ENCODE measurements at places on chromosomes 3 and 15.

GRCh38 chr15:31402511-31403056 is 75.9 kb downstream of the KLF13 start:
- no peak for DNase-seq

DNA sequence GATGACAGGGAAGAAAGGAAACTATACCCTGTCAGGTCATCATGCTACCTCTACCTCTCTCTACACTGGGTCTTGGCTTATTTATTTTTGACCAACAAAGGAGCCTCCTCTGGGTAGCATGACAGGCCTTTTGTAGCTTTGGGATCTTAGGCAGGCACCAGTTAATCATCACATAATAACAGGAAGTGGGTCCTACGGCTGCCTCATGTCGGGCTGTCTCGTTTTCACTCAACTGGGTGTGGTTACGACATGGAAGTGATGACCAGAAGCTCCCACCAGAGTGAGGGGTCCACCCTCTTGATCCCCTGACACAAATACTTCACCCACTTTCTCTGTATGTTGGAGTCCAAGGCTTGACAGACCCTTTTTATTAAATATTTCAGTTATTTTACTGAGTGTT is 105.3 kb downstream of the CD47 start:
- DNase-seq = no peak

DNA sequence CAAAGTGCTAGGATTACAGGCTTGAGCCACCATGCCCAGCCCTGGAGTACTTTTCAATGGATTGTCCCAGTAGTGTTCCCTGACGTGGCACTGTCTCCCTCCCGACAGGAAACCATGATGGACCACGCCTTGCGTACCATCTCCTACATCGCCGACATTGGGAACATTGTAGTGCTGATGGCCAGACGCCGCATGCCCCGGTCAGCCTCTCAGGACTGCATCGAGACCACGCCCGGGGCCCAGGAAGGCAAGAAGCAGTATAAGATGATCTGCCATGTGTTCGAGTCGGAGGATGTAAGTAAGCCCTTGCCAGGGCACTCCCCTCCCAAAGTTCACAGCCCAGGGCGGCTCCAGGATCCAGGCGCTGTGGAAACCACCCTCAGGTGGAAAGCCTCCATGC is 168.1 kb downstream of the NSMCE3 start:
- no peak for DNase-seq

GRCh38 chr3:45790596-45790995 is 5.7 kb downstream of the SLC6A20 start:
- no peak for DNase-seq

DNA sequence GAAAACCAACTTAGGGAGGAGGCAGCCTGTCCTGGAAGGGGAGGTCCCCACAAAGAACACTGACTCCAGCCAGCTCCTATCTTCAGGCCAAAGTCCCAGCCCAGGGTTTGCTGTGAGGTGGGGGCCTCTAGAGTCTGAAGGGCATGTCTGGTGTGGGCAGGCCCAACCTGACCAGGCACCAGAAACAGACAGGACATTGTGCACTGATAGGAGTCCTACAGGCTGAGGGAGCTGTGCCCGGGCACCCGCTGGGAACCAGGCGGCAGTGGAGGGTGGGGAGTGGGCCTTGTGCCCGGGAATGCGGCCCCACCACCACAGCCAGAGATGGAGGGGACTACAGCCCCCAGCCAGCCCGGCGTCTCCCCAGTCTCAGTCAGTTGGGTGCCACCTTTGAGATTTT is 161.4 kb downstream of the WNT7A start:
- no peak for DNase-seq

DNA sequence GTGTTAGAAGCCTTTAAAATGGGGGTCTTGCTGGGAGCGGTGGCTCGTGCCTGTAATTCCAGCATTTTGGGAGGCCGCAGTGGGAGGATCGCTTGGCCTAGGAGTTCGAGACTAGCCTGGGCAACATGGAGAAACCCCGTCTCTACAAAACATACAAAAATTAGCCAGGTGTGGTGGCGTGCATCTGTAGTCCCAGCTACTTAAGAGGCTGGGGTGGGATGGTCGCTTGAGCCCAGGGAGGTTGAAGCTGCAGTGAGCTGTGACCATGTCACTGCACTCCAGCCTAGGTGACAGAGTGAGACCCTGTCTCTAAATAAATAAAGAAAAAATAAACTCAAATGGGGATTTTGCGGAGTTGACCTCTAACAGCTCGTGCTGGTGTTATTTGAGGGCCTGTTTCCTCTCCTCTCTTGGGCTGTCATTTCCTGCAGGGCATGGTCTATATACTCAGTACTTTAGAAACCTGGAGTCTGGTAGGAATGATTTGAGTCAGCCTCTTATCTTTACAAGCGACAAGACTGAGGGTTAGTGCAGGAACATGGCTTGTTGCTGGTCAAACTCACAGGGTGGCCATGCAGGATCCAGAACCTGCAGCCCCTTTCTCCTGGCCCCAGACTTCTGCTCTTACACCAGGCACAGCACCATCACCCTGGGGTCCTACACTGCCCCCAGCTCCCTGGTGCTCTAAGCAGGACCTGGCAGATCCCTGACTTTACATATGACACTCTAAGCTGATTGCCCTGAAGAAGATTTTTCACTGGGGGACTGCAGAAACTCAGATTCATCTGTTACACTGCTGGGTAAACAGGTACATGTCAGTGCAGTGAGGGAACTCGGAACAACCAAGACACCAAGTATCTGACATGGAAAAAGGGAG is 15.1 kb downstream of the EHD4 start:
- DNase-seq = no peak

- DNase-seq = no peak
These were observed 21.8 kb downstream of the MAP2K5 start for GRCh38 chr15:67564021-67564967.

DNA sequence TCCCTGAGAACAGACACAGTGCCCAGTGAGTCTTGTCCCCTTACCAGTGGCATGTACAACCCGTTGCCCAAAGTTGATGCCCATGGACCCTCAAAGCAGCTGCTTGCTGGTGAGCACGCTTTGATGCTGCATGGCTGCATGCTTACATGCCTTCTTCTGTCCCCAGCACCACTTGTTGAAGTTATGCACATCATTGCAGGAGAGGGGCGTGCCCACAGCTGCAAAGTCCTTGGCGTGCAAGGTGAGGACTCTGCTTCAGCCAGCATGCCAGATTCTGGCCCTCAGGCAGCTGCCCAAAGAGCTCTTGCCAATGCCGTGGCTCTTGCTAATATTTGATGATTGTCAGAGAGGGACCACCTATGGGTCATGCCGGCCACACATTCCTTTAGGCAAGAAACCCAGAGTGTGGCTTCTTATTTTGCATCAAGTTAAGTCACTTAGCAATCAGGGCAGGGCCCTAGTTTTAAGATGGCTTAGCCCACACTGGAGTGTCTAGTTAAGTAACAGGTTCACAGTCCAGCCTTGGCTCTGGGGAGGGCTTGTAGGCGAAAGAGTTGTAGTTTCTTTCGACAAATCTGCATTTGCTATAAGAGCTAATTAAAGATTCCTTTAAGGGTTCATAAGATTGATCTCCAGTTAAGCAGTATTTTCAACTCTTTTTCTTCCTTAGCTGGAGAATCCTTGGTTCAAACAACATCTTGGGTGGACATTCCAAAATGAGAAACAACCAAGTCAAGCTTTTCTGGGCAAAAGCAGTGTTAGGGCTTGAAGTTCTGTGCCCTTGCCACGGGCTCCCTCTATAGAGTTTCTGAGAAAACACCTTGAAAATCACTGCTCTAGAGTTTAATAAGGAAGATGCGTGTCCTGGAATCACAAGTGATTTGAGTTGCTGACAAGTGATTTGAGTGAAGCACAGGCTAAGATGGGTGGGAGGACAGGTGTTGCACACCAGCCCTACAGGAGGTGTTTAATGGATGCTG is 128.6 kb downstream of the SLCO3A1 start:
- no peak for DNase-seq

DNA sequence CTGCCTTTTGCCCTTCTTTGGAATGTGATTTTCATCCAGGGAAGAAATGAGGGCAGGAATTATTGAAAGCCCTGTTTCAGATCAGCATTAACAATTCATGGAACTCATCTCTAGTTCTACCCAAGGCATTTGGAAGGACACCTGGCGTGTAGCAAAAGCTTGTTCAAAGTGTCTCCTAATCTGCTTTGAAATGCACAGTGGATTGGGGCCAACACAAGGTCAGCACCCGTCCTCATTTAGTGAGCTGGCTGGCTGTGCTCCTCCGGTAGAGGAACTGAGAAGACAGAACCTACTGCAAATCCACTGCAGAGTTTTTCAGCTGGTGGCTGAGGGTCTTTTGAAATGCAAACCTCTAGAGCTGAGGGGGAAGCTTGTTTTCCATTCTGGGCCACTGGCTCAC is 141.6 kb upstream of the STT3B start:
- DNase-seq = peak; percentile 18

GRCh38 chr3:196203846-196204245 is 7.4 kb downstream of the ZDHHC19 start:
- no peak for DNase-seq

DNA sequence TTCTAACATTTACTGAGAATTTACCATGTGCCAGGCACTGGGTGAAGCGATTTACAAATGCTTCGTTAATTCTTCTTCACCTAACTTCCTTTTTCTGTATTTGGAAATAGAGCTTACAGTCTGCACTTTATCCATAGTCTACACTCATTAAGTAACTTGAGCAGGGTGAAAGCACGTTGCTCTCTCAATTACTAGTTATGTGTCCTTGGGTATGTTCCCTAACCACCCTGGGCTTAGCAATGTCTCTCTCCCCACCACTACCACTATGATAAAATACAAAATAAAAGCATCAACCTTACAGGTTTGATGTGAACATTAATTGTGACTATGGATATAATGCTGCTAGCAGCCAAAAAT is 172.9 kb upstream of the SLC2A2 start:
- DNase-seq = no peak

- no peak for DNase-seq
These were observed 340.3 kb upstream of the RBMS3 start for GRCh38 chr3:28940530-28940929.

- no peak for DNase-seq
These were observed 18.5 kb downstream of the PIK3CA start for GRCh38 chr3:179166561-179167201.

GRCh38 chr3:100650651-100651619 is 41.5 kb downstream of the ADGRG7 start:
- no peak for DNase-seq

GRCh38 chr3:58238830-58239229 is 1.2 kb downstream of the ABHD6 start:
- DNase-seq = no peak

DNA sequence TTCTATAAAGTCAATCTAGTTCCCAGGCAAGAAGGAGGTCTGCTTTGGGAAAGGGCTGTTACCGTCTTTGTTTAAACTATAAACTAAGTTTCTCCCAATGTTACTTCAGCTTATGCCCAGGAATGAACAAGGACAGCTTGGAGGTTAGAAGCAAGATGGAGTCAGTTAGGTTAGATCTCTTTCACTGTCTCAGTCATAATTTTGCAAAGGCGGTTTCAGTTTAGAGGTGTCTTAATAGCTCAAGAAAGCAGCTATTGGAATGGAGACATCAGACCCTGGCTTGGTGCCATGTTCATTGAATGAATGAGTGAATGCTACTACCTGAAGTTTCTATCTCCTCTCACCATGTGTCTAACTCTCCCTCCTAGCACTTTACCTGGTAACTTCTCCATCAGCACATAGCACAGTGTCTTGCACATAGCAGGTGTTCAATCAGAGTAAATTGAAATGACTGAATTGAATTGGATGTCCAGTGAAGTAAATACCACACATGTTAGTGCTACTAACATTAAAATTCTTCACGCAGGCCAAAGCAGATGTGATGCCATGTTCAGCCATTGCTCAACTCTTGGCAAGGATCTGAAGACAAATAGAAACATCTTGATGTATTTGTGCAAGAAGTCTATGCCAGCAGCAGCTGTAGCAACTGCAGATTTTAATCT is 28.2 kb downstream of the CLEC3B start:
- no peak for DNase-seq

- peak; percentile 25 for DNase-seq
These were observed 190.5 kb upstream of the NECTIN3 start for GRCh38 chr3:110881069-110881468.

GRCh38 chr3:140403608-140404007 is 274.3 kb upstream of the TRIM42 start:
- no peak for DNase-seq

GRCh38 chr3:71495708-71496472 is 87.6 kb downstream of the FOXP1 start:
- no peak for DNase-seq

DNA sequence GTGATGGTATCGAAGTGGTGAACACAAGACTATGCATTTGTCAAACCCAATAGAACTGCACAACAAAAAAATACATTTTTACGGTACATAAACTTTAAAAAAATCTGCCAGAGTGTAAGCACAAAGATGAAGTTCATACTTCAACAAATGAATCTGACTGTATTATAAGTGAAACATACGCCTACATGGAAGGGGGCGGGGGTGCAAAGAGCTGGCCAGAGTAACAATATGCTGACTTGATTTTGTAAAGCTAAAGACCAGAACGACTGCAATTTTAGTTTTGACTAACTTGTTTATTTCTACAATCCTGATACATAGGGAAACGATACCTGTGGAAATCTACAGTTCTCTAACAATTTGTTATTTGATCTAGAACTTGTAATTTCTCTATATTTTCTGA is 426.0 kb downstream of the GABRG3 start:
- no peak for DNase-seq

DNA sequence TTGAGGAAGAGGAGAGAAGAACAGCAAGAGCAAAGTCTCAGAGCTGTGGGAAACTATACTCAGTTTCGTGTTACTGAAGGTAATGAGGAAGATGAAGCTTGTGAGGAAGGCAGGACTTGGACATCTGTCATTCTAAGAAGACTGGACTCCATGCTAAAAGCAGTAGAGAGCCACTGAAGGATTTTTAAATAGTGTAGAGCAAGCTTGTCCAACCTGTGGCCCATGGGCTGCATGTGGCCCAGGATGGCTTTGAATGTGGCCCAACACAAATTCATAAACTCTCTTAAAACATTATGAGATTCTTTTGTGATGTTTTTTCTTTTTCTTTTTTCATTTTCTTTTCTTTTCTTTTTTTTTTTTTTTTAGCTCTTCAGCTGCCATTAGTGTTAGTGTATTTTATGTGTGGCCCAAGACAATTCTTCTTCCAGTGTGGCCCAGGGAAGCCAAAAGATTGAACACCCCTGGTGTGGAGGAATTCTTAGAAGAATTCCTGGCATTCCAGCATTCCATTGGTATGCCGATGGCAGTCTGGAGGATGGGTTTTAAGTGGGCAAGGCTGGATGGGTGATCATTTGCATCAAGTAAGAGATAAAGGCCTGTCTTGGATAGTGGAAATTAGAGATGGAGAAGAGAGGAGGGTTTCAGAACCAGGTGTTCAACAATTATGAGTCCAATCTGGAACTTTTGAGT is 6.9 kb upstream of the NFKBIZ start:
- DNase-seq = no peak

DNA sequence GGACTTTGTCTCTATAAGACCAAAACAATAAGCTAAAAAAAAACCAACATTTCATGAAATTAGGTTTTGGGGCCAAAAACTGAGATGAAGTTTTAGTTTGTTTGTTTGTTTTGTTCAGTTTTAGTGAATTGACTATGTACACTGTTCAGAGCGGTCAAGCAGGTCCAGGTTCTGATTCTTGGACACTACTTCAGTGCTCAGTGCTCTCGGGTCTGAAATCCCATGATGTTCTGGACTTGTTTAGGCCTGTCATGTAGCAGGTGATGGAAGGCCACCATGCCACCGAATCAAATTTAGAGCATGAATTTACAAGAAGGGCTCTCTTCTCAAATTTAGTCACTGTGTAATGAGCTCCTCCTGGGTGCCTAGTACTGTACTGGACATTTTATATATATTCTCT is 45.5 kb downstream of the COL8A1 start:
- no peak for DNase-seq

- DNase-seq = no peak
These were observed 36.5 kb downstream of the DAPK2 start for GRCh38 chr15:64009798-64010261.

GRCh38 chr3:161977063-161977462 is 480.5 kb downstream of the OTOL1 start:
- no peak for DNase-seq

Data from iPS DF 6.9 (cell line).